ENCODE measurements at places on chromosomes 7 and 10.

- no peak for DNase-seq
These were observed 53.6 kb downstream of the MKLN1 start for GRCh38 chr7:131381069-131381838.

DNA sequence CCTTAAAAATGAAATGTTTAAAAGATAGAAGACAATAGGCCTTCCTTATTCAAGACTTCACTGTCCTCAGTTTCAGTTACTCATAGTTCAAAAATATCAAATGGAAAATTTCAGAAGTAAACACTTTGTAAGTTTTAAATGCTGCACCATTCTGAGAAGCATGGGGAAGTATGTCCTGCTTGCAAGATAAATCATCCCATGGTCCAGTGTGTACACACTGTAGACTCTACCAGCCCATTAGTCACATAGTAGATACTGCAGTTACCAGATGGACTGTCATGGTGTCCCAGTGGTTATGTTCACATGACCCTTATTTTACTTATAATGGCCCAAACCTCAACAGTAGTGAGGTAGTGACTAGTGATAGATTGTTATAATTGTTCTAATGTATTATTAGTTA lies 69.5 kb downstream of the PTPN12 start:
- DNase-seq: no peak

GRCh38 chr7:19056305-19056704 lies 61.1 kb downstream of the TWIST1 start:
- no peak for DNase-seq

DNA sequence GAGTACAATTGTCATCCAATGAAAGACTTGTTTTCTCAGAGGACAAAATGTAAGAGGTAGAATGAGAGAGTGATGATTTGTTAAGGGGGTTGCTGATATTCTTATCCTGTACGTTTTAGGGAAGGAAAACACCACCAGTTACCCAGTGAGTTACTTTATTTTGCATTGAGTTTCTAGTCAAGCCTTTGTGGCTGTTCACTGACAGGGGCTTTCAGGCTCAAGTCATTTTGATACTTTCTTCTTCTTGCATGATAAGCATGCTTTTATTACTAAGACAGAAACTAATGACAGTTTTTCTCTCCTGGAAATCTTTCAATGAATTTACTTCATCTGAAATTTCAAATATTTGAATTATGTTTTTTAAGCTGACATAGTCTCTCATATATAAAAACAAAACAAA lies 710.2 kb upstream of the POM121L12 start:
- DNase-seq: no peak

GRCh38 chr7:74289659-74290552 lies 699 bp downstream of the CLIP2 start:
- DNase-seq: peak; percentile 6

- no peak for DNase-seq
These were observed 166.2 kb upstream of the ASAH2 start for GRCh38 chr10:50417486-50417885.

GRCh38 chr7:33964417-33965182 lies 59.3 kb downstream of the BMPER start:
- DNase-seq: no peak

DNA sequence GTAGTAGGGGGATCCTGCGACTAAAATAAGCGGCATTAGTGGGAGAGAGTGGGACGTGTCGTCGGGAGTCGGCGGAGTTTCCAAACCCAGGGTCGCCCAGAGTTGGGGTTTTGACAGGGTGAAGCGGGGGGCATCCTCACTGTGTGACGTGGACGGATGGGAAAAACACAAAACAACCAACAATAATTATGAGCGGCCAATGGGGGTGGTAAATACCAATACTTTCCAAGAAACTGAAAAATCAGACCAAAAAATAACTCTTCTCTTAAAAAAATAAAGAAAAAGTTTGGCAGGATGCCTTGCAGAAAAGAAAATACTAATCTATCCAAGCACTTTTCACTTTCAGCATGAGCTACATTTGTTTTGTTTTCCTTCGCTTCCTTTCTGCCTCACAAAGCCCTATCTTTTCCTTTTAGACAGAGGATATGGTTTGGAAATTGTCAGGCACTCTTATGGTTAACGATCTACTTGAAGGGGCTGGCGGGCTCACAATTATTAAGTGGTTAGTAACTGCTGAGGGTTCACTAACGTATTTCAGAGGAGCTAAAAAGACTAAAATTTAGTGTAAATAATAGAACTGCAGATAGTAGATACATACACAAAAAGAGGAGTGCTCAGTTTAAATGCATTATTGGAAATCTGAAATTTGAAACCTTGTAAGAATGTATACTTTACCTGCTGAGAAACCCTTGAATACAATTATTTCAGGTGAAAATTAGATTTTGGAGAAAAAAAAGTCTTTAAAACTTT lies 802 bp upstream of the CDK6 start:
- no peak for DNase-seq

DNA sequence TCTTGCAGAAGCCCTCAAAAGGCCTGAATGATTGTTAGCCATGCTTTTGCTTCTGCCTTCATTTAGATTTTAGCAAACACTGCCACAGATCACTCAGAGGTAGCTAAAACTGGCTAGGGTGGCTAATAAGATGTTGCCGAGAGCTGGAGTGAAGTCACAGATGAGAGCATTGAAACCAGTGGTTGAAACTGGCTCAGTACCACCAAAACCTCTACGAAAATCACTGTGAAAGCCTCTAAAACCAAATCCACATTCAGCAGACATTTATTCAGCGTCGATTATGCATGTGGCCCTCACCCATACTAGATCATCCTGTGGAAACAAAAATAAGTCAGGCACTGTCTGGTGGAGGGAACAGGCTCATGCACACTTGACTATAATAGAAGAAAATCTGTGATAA lies 50.8 kb downstream of the PIK3CG start:
- DNase-seq: no peak

DNA sequence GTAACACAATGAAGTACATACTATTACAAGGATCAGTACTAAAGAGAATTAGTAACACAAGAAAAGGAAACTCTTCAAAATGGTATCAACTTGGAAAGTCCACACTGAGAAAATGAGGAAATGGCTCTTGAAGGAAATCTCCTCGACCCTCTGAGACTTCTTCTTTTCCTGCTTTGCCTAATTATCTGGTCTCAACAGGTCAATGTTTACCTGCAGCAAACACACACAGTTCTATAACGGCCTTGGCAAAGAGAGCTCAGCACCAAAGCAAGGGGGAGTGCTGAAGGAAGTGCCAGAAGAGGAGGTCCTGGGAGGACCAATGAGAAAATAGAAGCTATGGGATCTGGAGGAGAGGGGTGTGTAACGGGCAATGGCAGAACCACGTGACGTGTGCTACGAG lies 21.9 kb downstream of the CHCHD3 start:
- DNase-seq: no peak

- DNase-seq: no peak
These were observed 59.0 kb downstream of the CSGALNACT2 start for GRCh38 chr10:43196981-43197833.

GRCh38 chr10:1847361-1847760 lies 110.0 kb upstream of the ADARB2 start:
- no peak for DNase-seq

DNA sequence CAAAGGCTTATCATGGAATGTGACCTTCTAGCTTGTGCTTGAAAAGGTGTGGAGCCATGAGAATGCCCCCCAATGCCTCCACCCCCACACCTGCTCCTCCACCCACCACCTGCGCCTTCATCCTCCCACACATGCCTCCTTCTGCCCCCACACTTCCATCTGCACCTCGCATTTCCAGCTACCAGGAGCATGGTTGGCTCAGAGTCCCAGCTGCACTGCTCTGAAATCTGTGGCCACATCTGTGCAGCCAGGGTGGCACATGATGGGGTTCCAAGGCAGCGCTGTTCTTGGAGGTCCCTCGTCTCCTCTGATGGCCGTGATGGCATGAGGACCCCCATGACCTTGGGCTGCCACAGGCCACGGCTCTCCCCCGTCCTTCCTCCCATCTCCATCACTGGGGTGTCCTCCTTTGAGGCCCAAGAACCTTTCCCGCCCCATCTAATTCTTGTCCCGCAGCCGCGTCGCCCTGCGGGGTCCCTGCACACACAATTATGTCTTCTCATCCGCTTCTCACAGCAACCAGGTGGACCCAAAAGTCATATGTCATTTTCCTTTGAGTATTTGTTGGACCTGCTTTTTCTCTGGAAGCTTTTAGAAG lies 40.6 kb upstream of the CNPY1 start:
- DNase-seq: no peak

DNA sequence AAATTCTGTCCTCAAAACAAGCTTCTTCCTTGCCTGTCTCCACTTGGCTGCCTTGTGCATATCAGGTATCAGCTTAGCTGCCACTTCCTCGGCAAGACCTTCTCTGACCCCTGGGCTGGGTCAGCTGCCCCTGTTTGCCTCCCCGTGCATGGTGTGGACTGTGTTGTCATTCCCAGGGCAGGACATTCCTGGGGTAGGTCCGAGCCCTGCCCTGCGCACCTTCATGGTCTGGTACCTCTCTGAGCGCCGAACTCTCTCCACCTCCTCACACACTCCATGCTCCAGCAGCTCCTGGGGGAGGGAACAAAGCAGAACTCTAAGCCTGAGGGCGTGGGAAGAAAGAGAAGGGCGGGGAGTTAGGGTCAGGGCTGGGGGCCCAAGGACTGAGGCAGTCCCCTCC lies 3.8 kb downstream of the POLM start:
- no peak for DNase-seq

DNA sequence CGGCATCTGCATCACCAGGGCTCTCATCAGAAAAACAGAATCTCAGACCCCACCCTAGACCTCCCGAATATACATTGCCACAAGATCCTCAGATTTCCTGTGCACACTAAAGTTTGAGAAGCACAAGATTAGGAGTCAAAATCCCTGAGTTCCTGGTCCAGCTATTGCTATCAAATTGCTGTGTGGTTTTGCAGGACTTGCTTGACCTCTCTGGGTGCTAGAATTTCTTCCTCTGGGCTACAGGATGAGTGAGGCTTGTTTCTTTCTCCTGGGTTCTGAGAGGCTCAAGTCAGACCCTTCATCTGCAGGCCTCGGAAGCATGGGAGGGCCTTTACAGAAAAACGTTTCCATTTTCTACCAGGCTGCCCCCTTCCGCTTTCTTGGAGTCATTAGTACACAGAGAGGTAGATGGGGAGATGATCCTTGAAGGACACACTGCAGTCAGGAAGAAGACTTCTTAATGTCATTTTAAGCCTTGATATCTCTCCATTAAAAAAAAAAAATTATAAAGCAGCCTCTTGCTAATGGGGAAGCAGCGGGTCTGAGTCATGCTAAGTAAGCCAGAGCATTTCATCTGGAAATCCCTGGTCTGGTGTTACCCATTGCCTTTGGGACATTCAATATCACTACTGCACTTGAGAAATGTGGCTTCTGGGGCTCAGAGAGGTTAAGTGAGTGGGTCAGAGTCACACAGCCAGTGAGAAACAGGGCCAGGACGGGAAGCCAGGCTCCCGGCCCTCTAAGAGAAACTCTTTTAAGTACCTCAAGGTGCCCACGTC lies 173.5 kb downstream of the KCNMA1 start:
- DNase-seq: no peak

- DNase-seq: no peak
These were observed 31.7 kb downstream of the GPR22 start for GRCh38 chr7:107501593-107501992.

DNA sequence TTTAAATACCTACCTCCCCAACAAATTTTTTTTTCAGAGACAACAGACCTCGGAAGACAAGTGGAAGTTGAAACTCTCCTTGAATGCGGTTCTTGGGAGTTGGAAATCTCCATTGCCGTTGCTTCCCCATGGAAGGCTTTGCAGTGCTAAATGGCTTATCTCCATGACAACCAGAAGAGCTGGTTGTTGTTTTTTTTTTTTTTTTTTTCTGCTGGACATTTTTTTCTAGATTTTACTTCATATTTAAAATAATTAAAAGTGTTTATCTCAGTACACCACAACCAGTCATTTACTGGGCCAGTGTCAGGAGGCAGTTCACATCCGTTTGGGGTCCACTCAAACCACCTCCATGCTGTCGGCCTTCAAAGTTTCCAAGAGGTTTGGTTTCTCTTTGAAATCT lies 348.5 kb upstream of the PRKCQ start:
- DNase-seq: no peak

DNA sequence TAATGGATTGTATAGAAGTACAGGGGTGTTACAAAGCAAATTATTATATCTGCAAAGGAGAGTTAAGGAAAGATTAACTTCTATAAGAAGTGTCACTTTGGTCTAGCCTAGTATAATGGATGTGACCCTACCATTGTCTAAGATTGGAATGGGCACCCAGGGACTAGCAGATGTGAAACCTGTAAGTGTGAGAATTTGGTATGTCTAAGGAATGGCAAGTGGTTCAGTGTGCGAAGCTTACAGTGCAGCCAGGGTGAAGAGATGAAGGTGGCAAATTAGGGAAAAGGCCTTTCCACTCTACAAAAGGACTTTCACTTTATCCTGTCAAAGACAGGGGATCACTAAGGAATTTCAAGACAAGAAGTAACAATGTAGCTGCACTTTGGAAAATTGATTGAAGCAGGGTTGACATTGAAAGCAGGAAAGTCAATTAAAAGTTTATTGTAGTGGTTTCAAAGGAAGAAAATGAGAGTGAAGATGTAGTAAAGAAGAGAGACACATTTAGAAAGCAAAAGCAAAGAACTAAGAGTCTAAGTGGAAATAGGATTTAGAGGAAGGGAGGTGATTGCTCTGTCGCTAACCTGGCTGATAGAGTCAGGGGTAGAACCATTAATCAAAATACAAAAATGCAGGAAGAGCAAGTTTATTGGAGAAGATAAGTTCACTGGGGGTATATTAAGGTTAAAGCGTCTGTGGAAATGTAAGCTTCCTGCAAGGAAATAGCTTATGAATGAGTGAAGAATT lies 47.4 kb downstream of the KCND2 start:
- DNase-seq: no peak

DNA sequence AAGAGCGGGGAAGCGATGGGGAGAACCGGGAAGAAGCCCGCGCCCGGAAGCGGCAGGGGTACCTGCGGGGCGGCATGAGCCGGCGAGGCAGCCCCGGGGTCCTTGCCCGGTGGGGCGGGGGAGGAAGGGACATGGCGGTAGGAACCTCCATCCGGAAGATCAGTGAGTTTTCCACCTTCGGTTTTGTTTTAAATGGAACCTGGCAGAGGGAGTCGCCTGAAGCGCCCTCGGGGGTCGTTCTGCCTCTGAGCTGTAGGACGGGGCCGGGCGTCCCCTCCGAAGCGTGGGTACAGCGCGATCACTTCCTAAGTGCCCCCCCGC lies 471 bp downstream of the PFKP start:
- no peak for DNase-seq

DNA sequence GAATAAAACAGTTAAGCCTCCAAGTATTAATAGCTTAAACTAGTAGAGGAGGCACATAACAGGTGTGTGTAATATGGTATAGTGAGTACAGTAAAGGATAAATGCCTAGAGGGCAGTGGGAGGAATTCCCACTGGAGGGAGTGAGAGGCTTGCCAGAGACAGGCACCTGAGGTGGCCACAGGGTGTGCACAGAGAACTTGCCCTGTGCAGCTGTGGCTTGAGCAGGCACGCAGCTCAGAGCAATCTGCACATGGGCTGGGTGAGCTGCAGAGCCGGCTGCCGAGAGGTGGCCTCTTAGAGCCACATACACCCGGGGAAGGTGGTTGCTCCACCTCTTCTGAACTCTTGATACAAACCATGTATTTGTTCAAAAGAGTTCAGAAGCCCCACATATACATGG lies 237.1 kb downstream of the COBL start:
- DNase-seq: no peak
